ENCODE measurements at places on chromosomes 11 and 22.

GRCh38 chr11:130050257-130050656 is 19.4 kb upstream of the APLP2 start:
- DNase-seq = no peak

GRCh38 chr22:43126501-43127165 is 16.1 kb downstream of the BIK start:
- no peak for DNase-seq

GRCh38 chr22:37999236-37999635 is 14.9 kb upstream of the SOX10 start:
- DNase-seq = no peak

- DNase-seq = no peak
These were observed 24.6 kb upstream of the ZDHHC13 start for GRCh38 chr11:19092342-19092741.

- no peak for DNase-seq
These were observed 411.3 kb upstream of the TENM4 start for GRCh38 chr11:79852176-79852575.

DNA sequence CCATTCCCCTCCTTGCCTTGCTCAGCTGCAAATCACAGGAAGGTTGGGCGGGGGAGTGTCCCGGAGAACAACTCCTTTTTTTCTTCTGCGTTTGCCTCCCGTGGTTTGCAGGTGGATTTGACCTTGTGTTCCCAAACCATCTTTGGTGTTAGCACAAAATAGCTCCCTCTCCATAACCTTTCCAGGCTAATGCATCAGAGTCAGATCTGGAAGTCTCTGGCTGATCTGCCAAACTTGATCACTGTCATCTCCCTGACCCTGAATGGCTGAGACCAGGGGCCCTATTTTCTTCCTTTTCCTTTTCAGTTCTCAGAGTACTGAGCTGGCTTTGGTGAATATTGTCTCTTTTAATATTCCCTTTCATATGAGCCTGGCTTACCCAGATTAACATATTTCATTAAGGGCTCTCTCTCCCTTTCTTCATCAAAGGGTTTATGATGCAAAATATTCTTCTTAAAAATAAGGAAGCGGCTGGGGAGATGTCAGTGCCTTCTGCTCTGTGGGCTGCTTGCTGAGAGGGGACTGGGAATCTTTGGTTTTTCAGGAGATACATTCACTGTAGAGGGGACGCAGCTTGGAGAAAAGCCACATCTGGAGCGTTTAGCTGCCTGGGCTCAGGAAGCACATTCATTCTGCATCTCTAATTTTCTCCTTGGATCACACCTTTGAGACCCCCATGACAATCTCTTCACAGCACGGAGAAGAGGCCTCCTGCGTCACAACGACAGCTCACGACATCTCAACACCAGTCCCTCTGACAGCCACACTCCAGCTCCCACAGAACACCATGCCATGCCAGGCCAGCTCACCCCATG is 148.3 kb downstream of the CEP164 start:
- no peak for DNase-seq

DNA sequence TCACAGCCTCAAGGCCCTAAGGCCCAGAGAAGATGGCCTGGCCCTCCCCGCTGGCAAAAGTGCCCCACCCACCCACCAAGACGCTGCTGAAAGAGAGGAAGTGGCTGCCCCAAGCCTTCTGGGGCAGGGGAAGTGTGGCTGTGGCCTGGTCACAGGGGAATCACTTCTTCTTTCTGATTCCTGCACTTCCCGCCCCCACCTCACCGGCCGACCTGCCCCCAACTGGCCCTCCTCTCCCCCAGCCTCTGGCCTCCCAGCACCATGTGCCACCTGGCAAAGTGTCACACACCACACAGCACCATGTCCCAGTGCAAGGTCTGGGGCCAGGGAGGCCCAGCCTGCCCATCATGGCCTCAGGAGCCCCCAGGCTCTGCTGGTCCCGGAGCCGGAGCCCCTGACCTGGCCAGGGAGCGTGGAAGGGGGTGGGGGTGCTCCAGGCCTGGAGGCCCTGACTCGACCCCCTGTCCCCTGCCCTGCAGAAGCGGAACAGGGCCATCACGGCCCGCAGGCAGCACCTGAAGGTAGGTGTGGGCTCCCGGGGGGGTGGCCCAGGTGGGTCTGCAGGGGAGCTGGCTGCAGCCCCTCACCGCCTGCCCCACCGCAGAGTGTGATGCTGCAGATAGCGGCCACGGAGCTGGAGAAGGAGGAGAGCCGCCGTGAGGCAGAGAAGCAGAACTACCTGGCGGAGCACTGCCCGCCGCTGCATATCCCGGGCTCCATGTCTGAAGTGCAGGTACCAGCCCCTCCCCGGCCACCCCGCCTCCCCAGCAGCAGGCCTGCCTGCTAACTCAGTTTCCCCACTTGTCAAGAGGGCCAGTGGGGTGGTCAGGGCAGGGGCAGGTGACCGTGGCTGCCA is 1.4 kb downstream of the TNNI2 start:
- peak; percentile 34 for DNase-seq

DNA sequence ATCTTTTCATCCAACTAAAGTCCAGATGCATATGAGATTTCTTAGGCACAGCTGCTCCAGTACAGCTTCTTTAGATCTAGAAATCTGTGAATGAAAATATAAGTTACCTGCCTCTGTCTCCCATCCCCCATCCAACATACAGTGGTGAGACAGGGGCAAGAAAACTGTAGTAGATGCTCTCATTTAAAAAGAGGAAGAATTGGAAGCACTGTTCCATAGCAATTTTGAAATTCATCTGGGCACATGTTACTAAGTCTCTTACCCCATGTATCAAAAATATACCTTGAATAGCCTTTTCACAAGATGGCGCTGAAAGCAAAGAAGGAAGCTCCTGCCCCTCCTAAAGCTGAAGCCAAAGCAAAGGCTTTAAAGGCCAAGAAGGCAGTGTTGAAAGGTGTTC is 37.8 kb downstream of the HSD17B12 start:
- no peak for DNase-seq

DNA sequence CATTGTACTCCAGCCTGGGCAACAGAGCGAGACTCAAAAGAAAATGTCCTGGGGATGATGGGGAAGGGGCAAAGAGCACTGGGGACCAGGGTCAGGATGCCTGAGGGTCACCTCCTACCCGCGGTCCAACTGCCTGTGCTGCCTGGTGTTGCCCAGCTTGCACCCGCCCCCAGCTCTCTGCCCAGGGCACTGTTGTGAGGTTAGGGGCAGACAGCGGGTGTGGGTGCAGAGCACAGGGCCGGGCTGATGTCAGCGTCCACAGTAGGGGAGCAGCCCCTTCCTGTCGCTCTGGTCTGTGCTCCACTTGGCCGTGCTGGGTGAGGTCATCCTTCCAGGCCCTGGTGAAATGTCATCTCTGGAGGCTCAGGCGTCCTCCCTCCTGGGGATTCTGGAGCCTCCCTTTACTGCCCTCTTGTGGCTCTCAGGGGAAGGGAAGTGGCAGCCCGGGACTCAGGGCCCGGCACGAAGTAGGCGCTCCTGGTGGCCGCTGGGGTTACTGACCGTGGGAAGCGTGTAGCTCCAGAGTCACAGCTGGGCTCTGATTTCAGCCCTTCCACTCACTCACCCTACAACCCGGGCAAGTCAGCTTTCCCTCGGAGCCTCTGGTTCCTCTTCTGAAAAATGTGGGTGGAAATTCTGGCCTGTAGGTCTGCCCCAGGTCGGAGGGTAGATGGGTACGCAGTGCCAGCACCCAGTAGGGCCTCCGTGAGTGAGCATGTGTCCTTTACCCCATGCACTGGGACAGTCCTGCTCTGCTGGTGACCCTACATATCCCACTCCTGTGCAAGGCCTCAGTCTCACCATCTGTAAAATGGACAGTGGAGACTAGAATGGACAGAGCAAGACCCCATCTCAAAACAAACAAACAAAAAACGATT is 17.3 kb upstream of the PRR5 start:
- DNase-seq = peak; percentile 93

- peak; percentile 86 for DNase-seq
These were observed 3.9 kb upstream of the ABCG4 start for GRCh38 chr11:119144825-119145486.

- DNase-seq = no peak
These were observed 11.7 kb downstream of the GUCD1 start for GRCh38 chr22:24543185-24543601.

DNA sequence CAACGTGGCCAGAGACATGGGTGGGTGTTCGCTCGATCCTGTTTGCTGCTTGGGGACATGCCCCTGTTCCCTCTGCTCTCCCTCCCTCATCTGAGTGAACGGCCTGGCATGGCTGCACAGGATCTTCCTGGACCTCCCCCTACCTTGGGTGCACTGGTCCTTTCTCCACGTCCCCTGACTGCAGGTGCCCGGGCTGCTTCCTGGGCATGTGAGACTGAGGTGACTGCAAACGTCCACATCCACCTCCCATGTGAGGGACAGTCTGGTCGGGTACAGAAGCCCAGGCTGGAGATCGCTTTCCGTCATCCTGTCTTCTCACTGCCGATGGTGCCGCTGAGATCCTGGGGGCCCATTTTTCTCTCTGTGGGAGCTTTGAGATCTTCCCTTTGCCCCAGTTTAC is 11.8 kb downstream of the SULT4A1 start:
- DNase-seq = no peak

DNA sequence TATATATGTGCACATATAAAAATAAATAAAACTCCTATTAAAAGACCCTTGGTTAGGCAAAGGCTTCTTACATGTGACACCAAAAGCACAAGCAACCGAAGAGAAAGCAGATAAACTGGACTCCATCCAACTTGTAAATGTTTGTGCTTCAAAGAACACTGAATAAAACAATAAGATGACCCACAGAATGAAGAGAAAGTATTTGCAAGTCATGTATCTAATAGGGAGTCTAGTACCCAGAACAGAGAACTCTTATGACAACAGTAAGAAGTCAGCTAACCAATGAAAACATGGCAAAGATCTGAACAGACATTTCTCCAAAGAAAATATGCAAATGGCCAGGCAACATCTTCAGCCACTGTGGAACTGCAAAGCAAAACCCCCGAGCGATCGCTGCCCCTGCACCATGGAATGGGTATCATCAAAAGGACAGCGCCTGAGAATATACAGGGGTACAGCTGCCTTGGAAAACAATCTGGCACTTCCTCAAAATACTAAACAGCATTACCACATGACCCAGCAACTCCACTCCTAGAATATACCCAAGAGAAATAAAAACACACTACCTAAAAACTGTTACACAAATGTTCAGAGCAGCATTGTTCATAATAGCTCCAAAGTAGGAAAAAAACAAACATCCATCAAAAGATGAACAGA is 17.2 kb downstream of the BRD1 start:
- DNase-seq = no peak

- DNase-seq = no peak
These were observed 34.6 kb downstream of the IFT27 start for GRCh38 chr22:36741204-36741793.

DNA sequence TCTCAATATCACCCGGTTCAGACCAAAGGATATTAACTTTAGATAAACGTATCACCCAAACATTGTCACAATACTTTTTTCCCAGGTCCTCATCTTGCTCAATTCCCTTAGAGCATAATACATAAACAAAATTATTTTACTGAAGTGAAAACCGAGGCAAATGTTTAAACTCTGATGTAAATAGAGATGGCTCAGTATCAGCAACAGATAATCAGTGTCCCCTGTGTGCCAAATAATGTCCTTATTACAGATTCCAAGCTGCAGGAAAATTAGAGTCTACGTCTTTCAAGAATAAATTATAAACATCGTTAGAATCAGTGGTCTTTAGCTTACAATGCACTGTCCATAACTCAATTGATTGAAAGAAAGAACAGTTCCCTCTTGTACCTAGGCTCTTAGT is 50.2 kb downstream of the DDI1 start:
- no peak for DNase-seq

GRCh38 chr22:49544286-49544685 is 283.4 kb downstream of the BRD1 start:
- no peak for DNase-seq

All from common myeloid progenitor, CD34-positive (primary cell).